BJ (cell line): ENCODE measurements at places on chromosomes 12 and 14.

DNA sequence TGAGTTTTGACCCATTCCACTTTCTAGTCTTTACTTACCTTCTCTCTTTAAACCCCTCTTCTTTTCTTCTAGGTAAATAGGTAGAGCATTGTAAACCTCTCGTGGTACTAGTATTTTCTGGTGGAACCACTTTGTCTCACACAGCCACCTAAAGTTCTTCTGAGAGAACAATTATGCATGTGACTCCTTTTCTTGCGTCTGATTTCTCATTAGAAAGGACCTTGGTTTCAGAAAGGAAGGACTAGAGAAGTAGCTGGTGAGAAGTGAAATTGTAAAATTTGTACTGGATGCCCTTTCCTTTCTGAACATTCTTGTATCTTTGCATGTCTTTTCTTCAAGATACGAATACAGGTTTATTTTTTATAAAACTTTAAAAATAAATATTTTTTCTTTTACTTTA is 99.0 kb downstream of the NUBPL start:
- no peak for DNase-seq

DNA sequence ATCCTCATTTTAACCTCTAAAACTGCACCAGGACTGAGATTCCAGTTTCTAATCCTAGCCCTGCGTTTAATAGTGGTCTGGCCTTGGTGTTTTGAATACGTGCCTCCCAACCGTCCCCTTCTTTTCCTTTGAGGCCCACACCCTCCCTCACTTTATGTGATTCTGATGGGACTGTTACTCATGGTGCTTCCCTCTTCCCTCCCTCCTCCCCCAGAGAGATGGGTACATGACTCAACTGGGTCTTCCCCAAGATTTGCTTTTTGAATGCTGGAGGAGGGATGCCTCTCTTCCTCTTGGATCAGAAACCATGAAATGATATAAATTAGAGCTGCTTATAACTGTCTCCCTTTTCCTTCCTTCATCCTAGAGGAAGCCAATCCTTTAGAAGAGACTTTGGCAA is 8.2 kb upstream of the PPP2R5E start:
- no peak for DNase-seq

DNA sequence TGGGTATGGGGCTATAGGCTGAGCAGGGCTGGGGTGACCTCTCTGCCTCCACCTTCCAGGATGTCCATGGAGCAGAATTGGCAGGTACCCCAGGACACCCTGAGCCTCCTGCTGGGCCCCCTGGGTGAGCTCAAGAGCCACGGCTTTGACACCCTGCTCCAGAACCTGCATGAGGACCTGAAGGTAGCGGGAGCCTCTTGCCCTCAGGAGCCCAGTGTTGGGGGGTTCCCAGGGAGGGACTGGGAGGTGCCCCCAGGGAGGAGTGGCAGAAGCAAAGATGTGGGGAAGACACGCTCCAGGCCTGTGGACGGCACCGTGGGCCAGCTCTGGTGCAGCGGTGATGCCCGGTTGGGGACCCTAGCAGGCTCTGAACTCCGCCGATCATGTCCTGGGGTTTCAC is 8.3 kb downstream of the TNFAIP2 start:
- DNase-seq = no peak

- DNase-seq = no peak
Measured at GRCh38 chr14:31340297-31341063, 79.9 kb downstream of the HEATR5A start.

DNA sequence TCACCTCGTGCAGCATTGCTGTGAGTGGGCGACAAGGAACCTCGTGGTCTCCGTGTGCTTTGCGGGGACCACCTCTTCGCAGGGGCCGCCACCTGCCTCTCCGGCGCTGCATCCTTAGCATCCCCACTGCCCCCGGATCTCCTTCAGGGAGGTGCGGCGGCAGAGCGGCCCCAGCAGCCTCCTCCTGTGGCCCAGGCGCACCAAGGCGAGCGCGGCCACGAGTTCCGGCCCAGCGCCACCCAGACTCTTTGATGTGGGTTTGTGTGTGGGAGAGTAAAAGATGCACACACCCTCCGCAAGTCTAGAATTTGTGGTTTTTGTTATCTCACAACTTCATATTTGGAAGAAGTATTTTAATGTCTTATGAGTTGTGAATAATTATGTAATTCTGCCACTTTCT is 118.8 kb upstream of the DIO3 start:
- no peak for DNase-seq
